ENCODE measurements at places on chromosomes 12 and 14.

DNA sequence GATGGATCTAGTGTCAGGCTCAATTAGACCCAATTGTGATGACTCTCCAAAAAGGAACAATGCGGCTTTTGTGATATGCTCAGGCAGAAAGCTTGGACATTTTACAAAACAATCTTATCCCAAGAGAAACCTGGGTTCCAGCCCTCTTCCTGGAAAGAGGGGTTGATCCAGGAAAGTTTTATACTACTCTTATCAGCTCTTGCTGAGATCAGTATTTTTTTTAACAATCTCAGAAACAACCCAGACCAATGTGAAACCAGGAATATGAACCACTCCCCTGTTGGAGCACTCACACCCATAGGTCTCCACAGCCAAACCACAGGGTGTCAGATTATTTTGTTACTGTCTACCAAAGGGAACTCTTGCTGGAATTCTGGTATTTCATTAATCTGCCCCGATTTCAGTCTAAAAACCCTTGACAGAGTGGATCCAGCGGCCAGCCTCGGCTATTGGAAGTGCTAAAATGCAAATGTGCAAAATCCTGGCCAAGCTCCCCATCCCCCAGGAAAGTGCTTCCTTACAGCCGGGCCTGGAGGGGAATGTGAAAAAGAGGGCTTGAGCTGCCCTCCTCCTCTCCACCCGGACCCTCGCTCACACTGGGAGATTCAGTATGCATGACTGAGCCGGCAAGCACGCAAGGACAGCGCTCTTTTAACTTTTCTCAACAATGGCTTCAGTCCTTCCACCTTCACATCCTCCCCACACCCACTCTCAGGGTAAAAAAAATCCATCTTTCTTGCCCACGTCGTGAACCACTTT lies 4.0 kb downstream of the FBXL14 start:
- peak; percentile 96 for DNase-seq

DNA sequence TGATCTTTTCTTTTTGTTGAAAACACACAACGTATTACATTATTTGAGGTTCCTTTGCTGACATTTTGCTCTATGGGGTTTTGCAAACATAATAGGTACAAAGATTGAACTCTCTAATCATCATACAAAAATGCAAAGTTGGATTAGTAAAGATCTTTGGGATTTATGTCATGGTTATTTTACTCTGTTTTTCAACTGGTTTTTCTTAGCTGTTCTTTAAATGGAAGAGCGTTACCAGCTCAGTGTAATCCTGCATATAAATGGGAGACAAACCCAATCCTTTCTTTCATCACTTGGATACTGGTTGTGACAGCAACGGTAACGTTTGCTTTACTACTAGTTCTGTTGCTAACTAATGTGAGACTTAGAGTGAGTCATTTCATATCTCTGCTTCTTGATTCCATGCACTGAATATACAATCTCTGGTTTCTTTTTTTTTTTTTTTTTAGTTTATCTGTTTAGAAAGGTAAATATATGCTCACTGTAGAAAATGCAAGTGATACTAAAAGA lies 104.9 kb upstream of the NOVA1 start:
- no peak for DNase-seq

DNA sequence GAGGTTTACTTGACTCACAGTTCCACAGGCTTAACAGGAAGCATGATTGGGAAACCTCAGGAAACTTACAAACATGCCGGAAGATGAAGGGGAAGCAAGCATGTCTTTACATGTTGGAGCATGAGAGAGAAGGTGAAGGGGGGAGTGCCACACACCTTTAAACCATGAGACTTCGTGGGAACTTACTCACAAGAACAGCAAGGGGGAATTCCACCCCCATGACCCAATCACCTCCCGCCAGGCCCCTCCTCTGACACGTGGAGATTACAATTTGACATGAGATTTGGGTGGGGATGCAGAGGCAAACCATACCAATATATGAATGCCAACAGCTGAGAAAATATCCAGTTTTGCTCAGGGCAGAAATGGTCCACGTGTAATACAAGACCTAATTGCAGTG lies 518.6 kb downstream of the VRK1 start:
- DNase-seq: no peak

- peak; percentile 81 for DNase-seq
Measured at GRCh38 chr12:57008178-57008577, 1.8 kb upstream of the ZBTB39 start.

DNA sequence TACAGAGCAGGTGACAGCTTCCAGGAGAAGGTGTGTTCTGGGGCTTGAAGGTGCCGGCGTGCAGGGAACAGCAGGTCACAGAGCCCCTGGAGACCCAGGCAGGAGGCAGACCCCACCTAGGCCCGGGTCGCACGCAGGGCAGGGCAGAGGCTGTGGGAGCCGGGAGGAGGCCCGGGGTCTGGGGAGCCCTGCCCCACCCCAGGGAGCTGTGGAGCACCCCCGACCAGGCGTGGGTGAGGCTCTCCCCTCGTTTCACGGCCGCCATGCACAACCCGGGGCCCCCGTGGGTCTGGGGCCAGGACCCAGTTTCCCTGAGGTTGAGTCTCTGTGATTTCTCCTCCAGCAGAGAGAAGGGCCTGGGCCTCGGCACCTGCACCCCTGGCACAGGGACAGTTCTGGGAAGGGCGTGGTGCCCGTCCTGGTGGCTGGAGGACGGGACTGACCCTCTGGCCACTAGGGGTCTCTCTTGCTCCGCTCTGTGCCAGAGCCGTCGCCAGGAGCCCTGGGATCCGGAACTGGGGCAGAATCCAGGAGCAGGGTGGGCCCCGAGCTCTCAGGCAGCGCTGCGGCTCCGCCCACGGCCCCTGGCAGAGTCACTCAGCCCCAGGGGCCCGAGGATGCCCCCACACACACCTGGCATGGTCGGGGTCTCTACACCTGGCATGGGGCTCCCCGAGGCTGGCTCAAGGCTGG lies 75.2 kb upstream of the FBRSL1 start:
- DNase-seq: peak; percentile 58

Measured in pons (tissue), 1 donor.